ENCODE measurements at places on chromosomes 1 and 21. TPM values are rescaled to one million over a fixed set of nuclear protein-coding genes. Genes with fewer than 3 reads are reported as not detected.

CCDC190 gene
- total RNA-seq: 1.5 TPM

ARMH1 gene
- 0.37 TPM for total RNA-seq

LRRIQ3 gene
- total RNA-seq: 0.26 TPM

C8A gene
- not detected for total RNA-seq

VHLL gene
- total RNA-seq: not detected

All from aortic smooth muscle cell (primary cell).